ENCODE measurements at places on chromosomes 3 and 15. TPM values are rescaled to one million over a fixed set of nuclear protein-coding genes. Genes with fewer than 3 reads are reported as not detected.

The IMPG2 gene
- not detected for polyA plus RNA-seq

The MUC20 gene
- not detected for polyA plus RNA-seq

The CAMKV gene
- 0.20 TPM for polyA plus RNA-seq

The PPP2R3A gene
- polyA plus RNA-seq: 0.09 TPM

The CHRD gene
- polyA plus RNA-seq: not detected

The DLL4 gene
- polyA plus RNA-seq: not detected

The CCR8 gene
- 8.7 TPM for polyA plus RNA-seq

GRCh38 chr3:86800116-86800515 lies 190.8 kb downstream of the VGLL3 start:
- no peak for DNase-seq

DNA sequence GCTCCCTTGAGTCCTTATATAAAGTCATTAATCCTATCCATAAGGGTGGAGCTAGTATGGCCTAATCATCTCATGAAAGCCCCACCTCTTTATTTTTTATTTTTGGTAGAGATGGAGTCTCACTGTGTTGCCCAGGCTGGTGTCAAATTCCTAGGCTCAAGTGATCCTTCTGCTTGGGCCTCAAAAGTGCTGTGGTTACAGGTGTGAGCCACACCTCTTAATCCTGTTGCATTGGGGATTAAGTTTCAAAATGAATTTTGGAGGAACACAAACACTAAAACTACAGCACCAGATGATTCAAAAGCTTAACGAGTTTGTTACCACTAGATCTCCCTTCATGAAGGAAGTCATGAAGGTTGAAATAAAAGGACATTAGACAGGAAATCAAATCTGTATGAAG lies 27.7 kb downstream of the RAB7A start:
- DNase-seq: no peak

GRCh38 chr3:195715583-195716266 lies 5.1 kb upstream of the MUC20 start:
- no peak for DNase-seq

GRCh38 chr3:45826321-45826720 lies 15.6 kb downstream of the LZTFL1 start:
- DNase-seq: no peak

GRCh38 chr3:163382183-163382582 lies 1696.1 kb downstream of the SI start:
- no peak for DNase-seq
